ENCODE measurements at places on chromosomes 12 and 14. TPM values are rescaled to one million over a fixed set of nuclear protein-coding genes. Genes with fewer than 3 reads are reported as not detected.
A peak's percentile ranks its signal among the peaks of the same experiment; 100 is the strongest.

- DNase-seq = no peak
Observed at GRCh38 chr12:52687497-52688385, 7.5 kb upstream of the KRT1 start.

The SLC17A8 gene
- not detected for total RNA-seq

DNA sequence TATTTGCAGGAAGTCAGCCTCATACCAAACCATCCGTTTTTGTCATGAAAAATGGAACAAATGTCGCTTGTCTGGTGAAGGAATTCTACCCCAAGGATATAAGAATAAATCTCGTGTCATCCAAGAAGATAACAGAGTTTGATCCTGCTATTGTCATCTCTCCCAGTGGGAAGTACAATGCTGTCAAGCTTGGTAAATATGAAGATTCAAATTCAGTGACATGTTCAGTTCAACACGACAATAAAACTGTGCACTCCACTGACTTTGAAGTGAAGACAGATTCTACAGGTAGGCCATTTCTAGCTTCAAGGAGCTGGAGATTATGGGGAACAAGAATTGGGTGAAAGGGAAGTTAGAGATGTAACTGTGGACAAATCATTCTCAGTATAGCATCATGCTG is 126.1 kb downstream of the DAD1 start:
- DNase-seq = no peak

- DNase-seq = no peak
Observed at GRCh38 chr14:29857551-29857950, 70.1 kb downstream of the PRKD1 start.

The MYH6 gene
- not detected for total RNA-seq

The OR4E2 gene
- not detected for total RNA-seq

The PROX2 gene
- total RNA-seq = not detected

- no peak for DNase-seq
Observed at GRCh38 chr14:104718871-104719270, 5.2 kb upstream of the ADSS1 start.

The GLT1D1 gene
- total RNA-seq = under 0.01 TPM

DNA sequence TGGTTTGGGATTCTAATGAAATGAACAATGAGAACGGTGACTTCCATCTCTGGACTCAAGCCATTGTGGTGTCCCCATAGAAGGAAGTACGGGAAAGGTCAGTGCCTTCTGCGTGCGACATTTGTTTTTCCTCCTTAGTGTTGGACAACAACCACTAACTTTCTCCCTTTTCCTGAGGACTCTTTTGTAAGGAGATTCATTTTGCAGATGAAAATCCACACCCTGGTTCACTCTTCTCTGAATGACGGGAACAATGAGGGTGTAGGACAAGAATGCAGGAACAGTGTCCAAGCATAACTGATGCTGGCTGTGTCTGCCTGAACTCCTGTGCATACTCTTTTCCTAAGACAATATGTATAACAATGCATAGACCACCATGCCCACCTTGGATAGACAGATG is 176.4 kb downstream of the STXBP6 start:
- DNase-seq = no peak

The GPATCH2L gene
- 36.2 TPM for total RNA-seq

DNA sequence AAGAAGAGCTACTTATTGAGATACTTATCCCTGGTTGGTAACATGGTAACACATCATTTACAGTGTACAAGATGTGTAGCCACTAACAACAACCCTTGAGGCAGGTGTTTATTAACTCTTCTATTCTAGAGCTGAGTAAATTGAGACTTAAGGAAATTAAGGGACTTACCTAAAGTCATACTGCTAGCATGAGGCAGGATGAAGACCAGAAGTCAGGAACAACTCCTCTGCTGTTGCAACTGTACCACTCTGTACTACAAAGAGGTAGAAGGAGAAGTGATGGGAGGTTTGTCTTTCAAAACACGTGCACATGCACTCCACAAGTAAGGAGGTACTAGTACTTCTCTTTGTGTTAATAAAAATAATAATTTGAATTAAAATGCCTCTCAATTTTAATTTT is 79.9 kb downstream of the LLPH start:
- no peak for DNase-seq

- peak; percentile 76 for DNase-seq
Observed at GRCh38 chr12:11607313-11608081, 42.0 kb upstream of the ETV6 start.

DNA sequence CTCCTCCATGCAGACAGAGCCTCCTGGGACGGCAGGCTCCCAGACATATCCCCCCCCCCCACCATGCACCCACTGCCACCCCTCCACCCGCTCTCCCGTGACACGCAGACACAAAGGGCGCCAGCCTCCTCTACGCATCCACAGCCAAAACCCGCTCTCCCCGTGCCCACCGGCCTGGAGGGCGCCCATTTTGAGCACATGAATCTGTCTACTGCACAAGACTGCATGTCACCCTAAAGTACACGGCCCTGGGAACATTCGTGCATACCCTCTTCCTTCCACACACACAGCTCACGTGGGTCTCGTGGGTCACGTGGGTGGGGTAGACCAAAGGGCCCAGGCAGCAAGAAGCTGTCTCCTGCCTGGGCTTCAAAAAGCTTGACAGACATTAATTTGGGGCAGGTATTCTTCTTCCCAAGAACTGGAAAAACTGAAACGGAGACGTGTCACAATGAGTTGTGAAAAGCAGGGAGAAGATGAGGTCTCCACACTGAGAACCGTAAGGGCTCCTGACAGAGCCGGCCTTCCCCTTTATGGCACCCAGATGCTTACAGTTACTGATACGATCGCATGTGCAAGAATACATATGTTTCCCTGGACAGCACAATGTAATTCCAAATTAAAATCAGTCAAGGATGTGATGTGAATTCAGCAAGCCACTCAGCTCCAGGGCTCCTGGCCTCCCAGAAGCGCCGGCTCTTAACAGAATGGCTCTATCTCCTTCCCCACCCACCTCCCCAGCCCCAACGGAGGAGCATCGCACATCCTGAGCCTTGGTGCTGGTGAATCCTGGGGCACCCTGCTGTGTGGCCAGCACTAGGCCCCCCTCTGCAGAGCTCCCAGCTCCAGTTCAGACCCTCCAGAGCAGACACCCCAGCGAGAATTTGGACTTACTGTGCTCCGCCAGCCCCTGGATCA is 1.9 kb downstream of the TGFB3 start:
- no peak for DNase-seq

DNA sequence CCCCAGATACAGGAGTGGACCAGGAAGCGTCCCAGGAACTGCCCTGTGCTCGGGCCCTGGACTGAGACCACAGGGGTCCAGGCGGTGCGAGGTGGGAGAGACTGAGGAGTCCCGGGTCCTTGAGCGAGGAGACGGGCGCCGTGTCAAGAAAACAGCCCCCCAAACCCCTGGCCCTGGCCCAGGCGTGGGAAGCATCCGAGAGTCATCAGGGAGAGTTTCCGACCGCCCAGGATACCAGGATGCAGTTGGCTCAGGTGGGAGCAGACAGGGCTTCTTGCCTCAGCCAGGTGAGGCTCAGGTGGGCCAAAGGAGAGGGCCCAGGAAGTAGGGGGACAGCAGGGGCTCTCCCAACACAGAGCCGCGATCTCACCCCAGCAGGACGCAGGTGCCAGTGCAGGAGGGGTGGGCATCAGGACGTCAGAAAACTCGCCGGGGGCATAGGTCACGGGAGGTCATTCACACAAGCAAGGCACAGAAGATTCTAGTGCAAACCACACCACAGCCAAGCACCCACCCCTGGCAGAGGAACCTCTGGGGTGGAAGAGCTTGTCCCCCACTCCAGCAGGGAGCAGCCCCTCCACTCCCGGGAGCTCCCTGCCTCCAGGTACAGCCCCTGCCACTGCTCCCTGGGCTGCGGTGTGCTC is 102.5 kb upstream of the EIF5 start:
- no peak for DNase-seq

GRCh38 chr12:85130646-85131045 is 94.5 kb downstream of the LRRIQ1 start:
- DNase-seq = peak; percentile 0

- DNase-seq = peak; percentile 70
Observed at GRCh38 chr12:27142101-27142721, 59.8 kb upstream of the C12orf71 start.

GRCh38 chr14:38185671-38186070 is 22.0 kb upstream of the SSTR1 start:
- no peak for DNase-seq

The ESPL1 gene
- 0.26 TPM for total RNA-seq

The BTBD6 gene
- 39.5 TPM for total RNA-seq

DNA sequence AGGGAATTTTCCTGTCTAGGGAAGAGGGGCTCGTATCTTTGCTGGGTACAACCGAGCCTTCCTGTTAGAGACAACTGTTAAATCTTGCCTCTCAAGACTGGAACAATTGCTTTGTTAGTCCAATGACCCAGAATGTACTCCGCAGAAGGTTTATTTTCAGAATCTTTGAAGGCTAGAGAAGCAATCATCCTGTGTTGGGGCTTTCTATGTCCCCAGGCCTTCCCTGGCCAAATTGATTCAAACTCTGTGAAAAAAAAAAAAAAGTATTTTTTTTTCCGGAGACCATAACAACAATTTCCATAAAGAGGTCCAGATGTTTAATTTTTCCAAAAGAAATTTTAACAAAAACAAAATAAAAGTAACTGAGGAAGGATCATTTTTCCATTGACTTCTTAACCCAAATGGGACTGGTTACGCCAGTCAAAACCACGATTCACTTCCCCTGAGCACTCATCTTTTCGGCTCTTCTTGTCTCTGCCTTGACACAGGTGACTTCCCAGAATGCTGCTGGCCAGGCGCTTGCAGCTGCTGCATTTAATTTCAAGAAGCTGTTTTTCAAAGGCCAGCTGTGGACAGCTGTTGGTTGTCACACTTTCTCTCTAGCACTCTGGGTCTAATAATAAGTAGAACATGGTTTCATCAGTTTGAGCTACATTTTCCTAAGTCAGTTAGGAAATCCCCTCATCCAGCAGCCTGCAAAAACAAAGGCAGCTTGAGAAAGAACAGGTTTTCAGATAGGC is 81.6 kb upstream of the MANSC4 start:
- DNase-seq = no peak

The CLEC4E gene
- total RNA-seq = not detected

All from fibroblast of lung (primary cell).